ENCODE measurements at places on chromosomes 13 and 19. TPM values are rescaled to one million over a fixed set of nuclear protein-coding genes. Genes with fewer than 3 reads are reported as not detected.
A peak's percentile ranks its signal among the peaks of the same experiment; 100 is the strongest.

Gene C19orf81
- not detected for polyA plus RNA-seq

- no peak for DNase-seq
- H3K4me1 ChIP-seq, result no peaks in the 10 kb centered on the region
- no peaks in the 10 kb centered on the region for H3K36me3 ChIP-seq
- H3K27ac ChIP-seq, result no peak overlapping the region
- no peak overlapping the region for H3K4me3 ChIP-seq
- no peaks in the 10 kb centered on the region for H3K27me3 ChIP-seq
Observed at GRCh38 chr13:37816276-37816675, 53.3 kb downstream of the TRPC4 start.

Gene CYP4F11
- polyA plus RNA-seq, result 0.07 TPM

GRCh38 chr19:48445256-48445605 lies 552 bp upstream of the GRWD1 start:
- peaks cover 29% of the 10 kb centered on the region for H3K36me3 ChIP-seq
- peaks cover 41% of the 10 kb centered on the region for H3K4me1 ChIP-seq
- no peak for DNase-seq
- peak overlapping the region; percentile 95 for H3K4me3 ChIP-seq
- peak overlapping the region; percentile 91 for H3K27ac ChIP-seq
- H3K27me3 ChIP-seq, result peaks cover 34% of the 10 kb centered on the region

GRCh38 chr13:99980824-99981734 lies 505 bp upstream of the ZIC2 start:
- peak overlapping the region; percentile 30 for H3K4me3 ChIP-seq
- no peak overlapping the region for H3K27ac ChIP-seq
- H3K36me3 ChIP-seq, result no peaks in the 10 kb centered on the region
- peak; percentile 72 for DNase-seq
- peaks cover 64% of the 10 kb centered on the region for H3K4me1 ChIP-seq
- peaks cover 96% of the 10 kb centered on the region for H3K27me3 ChIP-seq

Gene IFNL1
- polyA plus RNA-seq, result not detected

DNA sequence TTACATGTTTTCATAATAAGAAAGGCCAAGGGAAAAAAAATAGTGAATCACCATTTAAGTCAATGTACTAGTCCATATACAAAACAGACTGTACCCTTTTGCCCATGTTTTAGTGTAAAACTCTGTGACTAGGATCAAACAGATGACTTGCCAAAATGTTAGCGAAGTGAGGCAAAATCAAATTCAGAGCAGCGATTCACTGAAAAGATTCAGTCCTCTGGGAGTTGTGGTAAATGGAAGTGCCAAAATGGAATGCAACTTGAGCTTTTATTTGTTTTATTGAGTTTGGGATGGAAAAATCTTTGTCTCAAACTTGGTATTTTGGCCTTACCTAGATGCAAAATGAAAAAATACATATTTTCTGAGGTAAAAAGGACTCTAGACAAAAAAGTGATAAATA lies 9.1 kb downstream of the CDADC1 start:
- DNase-seq, result no peak
- peaks cover 30% of the 10 kb centered on the region for H3K36me3 ChIP-seq
- no peak overlapping the region for H3K4me3 ChIP-seq
- H3K27ac ChIP-seq, result no peak overlapping the region

Gene ZNF560
- 0.04 TPM for polyA plus RNA-seq

GRCh38 chr13:112131713-112132113 lies 64.8 kb downstream of the SOX1 start:
- H3K4me3 ChIP-seq, result no peak overlapping the region
- peak; percentile 54 for DNase-seq
- no peak overlapping the region for H3K27ac ChIP-seq
- no peaks in the 10 kb centered on the region for H3K4me1 ChIP-seq
- H3K36me3 ChIP-seq, result no peaks in the 10 kb centered on the region
- no peaks in the 10 kb centered on the region for H3K27me3 ChIP-seq

DNA sequence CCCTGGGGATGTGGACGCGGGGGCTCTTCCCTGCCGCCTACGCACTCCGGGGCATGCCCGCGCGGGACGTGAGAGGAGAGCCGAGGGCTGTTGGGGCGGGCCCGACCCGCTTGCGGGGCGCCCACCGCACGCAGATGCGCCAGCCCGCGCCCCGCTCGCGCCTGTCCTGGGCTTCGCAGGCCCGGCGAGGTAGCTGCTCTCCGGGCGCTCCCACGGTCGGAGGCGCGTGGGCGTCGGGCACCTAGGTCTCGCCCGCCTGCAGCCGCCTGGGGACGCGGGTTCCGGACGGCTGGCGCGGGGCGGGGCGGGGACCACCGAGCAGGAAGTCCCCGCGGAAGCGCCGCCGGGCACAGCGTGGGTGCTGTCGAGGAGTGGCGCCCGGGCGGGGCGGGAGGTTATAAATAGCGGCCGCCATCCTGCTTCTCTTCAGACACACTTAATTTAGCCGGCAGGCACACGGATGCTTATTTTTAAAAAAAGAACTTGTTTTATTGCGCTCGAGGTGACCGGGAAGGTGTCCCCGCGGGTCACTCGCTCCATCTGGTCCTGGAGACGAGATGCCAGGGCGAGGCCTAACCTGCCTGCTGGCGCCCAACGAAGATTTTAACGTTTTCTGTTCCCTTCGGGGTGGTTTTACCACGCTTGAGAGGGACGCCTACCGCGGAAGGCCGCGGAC lies 561 bp upstream of the GJA3 start:
- peaks cover 100% of the 10 kb centered on the region for H3K27me3 ChIP-seq
- peak; percentile 88 for DNase-seq
- H3K36me3 ChIP-seq, result no peaks in the 10 kb centered on the region

- H3K4me1 ChIP-seq, result peaks cover 35% of the 10 kb centered on the region
- no peak for DNase-seq
- no peaks in the 10 kb centered on the region for H3K36me3 ChIP-seq
- no peaks in the 10 kb centered on the region for H3K27me3 ChIP-seq
Observed at GRCh38 chr19:11192957-11193939, 4.1 kb downstream of the KANK2 start.

DNA sequence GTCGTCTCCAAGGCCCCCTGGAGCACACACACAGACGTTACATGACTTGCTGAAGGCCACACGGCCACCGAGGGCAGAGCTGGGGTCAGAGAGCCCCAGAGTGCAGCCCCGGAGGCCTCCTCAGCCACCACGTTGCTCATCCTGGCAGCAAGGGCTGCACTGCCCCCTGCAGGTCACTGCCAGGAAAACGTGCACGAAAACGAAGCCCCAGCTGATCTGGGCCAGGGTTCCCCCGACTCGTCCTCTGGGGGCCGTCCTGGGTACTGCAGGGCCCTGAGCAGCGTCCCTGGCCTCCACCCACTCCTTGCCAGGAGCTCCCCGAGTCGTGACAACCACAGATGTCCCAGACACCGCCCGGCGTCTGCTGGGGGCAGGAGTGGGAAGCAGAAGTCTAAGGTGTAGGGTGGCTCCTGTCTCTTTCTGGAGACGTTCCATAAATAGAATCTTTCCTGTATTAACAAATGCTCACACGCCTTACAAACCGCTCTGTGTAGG lies 3.4 kb downstream of the TPGS1 start:
- peaks cover 10% of the 10 kb centered on the region for H3K36me3 ChIP-seq
- DNase-seq, result peak; percentile 97
- H3K27me3 ChIP-seq, result no peaks in the 10 kb centered on the region
- no peak overlapping the region for H3K4me3 ChIP-seq

GRCh38 chr13:41928323-41928722 lies 32.6 kb downstream of the VWA8 start:
- no peak overlapping the region for H3K4me3 ChIP-seq
- peak overlapping the region; percentile 60 for H3K27ac ChIP-seq
- peaks cover 28% of the 10 kb centered on the region for H3K36me3 ChIP-seq
- no peak for DNase-seq
- no peaks in the 10 kb centered on the region for H3K27me3 ChIP-seq

Gene ZBTB32
- 3.0 TPM for polyA plus RNA-seq

- no peak overlapping the region for H3K4me3 ChIP-seq
- no peak for DNase-seq
- H3K4me1 ChIP-seq, result no peaks in the 10 kb centered on the region
- peaks cover 7% of the 10 kb centered on the region for H3K27me3 ChIP-seq
Observed at GRCh38 chr13:23551213-23552008, 18.8 kb upstream of the TNFRSF19 start.

DNA sequence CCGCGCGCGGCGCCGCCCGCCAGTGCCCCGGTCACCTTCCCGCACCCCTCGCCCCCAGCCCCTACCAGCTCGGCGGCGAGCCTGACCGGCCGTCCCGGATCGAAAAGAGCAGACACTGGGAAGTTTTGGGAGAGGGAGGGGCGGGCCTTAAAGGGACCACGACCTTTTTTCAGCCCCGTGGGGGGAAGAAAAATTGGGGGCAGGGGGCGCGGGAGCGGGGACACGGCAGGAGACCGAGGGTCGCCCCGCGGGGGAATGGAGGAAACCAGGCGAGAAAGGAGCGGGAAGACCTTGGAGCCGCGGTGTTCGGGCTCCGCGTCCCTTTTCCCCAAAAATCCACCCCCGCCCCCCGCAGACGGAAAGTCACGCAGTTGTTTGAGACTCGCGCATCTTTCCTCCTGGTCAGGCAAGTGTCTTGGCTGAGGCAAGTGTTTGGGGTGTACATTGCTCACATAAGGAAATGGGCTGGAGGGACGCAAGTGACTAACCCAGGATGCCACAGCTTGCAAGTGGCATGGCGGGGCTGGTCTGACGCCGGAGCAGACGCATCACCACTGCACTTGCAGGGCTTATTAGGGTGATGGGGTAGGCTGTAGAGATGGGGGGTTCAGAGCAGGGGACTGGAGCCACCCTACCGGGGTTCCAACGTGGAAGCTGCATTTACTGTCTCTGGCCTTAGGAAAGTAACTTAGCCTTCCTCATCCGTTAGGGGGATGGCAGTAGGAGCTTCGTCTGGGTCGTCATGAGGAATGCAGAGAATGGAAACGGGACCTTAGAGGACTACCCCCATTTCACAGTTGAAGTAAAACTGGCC lies 2.7 kb upstream of the HNRNPL start:
- DNase-seq, result peak; percentile 93
- H3K4me1 ChIP-seq, result peaks cover 27% of the 10 kb centered on the region
- H3K27ac ChIP-seq, result peak overlapping the region; percentile 99

Gene TSHZ3
- polyA plus RNA-seq, result 1.3 TPM

- H3K27me3 ChIP-seq, result no peaks in the 10 kb centered on the region
- no peak for DNase-seq
- no peak overlapping the region for H3K27ac ChIP-seq
- H3K36me3 ChIP-seq, result no peaks in the 10 kb centered on the region
Observed at GRCh38 chr19:32924200-32924599, 47.6 kb downstream of the CEP89 start.

Gene CBLC
- not detected for polyA plus RNA-seq

DNA sequence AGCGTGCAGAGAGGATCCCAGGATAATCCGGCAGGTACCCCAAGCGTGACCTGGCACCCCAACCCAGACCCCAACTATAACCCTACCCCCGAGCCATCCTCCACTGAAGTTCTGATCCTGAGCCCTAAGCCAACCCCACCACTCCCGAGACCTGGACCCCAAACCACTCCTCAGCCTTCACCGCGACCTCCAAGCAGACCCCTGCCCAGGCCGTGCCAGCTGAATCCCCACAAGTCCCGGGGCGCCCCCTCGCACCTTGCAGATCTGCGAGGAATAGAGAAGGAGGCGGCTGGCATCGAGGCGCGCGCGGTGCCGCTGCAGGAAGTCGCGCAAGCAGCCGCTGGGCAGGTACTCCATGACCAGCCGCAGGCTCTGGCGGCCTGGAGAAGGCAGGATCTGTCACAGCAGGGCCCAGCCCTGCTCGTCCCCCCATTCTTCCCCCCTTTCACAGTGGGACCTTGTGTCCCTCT lies 10.1 kb upstream of the INSL3 start:
- no peak overlapping the region for H3K27ac ChIP-seq
- peaks cover 87% of the 10 kb centered on the region for H3K36me3 ChIP-seq
- no peaks in the 10 kb centered on the region for H3K4me1 ChIP-seq
- no peak overlapping the region for H3K4me3 ChIP-seq

DNA sequence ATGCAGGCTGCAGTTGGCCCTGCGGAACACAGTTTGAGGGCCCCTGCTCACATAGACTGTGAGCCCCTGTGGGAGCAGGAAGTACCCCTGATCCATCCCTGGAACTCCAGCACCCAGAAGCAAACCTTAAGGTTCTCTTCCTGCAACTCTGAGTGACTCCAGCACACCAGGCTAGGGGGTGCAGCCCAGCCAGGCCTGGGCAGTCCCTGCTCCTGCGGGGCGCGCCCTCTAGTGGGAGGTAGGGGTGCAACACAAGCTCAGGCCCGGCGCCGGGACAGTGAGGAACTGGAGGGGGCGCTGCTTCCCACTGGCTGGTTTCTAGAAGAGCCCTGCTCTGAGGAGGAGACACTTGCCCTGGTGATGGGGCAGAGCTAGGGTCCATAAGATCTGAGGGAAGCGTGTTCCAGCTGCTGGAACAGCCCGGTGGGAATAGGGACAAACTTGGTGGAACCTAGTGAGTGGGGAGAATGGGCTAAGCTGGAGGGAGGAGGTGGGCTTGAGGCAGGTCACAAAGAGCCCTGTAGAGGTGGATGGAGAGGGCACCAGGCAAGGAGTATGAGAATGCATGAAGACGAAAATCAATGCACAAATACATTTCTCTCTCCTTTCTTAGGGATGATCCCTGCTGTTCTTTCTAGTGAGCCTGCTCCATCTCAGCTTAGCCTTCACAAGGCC lies 5.0 kb downstream of the ZSCAN5A start:
- H3K36me3 ChIP-seq, result no peaks in the 10 kb centered on the region
- H3K27me3 ChIP-seq, result no peaks in the 10 kb centered on the region
- no peak overlapping the region for H3K4me3 ChIP-seq
- H3K4me1 ChIP-seq, result peaks cover 4% of the 10 kb centered on the region
- peak; percentile 87 for DNase-seq

Gene PLA2G4C
- polyA plus RNA-seq, result 20.4 TPM

GRCh38 chr13:97515643-97516042 lies 81.7 kb downstream of the RAP2A start:
- DNase-seq, result no peak
- H3K27ac ChIP-seq, result no peak overlapping the region
- no peaks in the 10 kb centered on the region for H3K4me1 ChIP-seq
- H3K27me3 ChIP-seq, result peaks cover 6% of the 10 kb centered on the region

GRCh38 chr19:19558055-19558454 lies 20.0 kb downstream of the CILP2 start:
- H3K27me3 ChIP-seq, result no peaks in the 10 kb centered on the region
- no peak for DNase-seq
- no peaks in the 10 kb centered on the region for H3K4me1 ChIP-seq

Gene MEF2B
- polyA plus RNA-seq, result 2.2 TPM

Gene HS6ST3
- polyA plus RNA-seq, result not detected

DNA sequence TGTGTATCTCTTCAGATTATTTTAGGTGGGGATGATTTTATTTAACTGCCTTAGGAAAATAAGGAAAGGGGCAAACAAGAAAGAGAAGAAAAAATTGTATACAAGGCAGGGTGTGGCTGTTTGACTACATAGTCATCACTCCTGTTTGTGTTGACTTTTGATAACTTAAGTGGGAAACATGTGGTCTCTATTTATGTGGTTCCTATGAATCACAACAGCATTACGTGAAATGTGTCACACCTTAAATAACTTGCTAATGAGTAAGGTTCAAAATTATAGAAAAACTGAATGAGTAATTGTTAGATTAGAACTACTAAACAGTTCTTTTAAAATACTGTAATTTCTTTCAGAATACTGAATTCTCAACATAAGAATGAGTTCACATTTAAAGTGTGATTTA lies 69.3 kb downstream of the LMO7 start:
- no peak for DNase-seq
- no peaks in the 10 kb centered on the region for H3K4me1 ChIP-seq
- H3K27ac ChIP-seq, result no peak overlapping the region

Gene PNMA8A
- 0.19 TPM for polyA plus RNA-seq

GRCh38 chr19:15863272-15863671 lies 34.6 kb downstream of the CYP4F2 start:
- H3K27ac ChIP-seq, result no peak overlapping the region
- H3K36me3 ChIP-seq, result no peaks in the 10 kb centered on the region
- H3K4me1 ChIP-seq, result no peaks in the 10 kb centered on the region

Measured in spleen (tissue), 13 donors.